ENCODE measurements at places on chromosomes 4 and X.

DNA sequence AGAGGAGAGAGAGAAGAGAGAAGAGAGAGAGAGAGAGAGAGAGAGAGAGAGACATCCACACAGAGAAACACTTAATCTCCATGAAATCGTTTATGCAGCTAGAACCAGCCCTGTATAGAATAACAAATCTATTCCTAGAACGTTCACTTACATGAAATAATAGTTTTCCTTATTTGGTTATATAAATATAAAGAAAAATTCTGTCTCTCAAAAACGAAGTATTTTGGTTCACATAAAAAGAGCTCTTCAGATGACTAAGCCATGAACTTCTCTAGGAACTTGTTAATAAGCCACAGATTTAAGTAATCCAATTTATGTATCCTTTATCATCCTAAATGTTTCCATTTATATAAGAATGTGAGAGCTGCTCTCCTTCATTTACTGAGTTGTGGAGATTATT lies 1315.1 kb upstream of the PCDH7 start:
- no peak for DNase-seq

GRCh38 chrX:17944833-17945497 lies 83.9 kb upstream of the RAI2 start:
- no peak for DNase-seq

DNA sequence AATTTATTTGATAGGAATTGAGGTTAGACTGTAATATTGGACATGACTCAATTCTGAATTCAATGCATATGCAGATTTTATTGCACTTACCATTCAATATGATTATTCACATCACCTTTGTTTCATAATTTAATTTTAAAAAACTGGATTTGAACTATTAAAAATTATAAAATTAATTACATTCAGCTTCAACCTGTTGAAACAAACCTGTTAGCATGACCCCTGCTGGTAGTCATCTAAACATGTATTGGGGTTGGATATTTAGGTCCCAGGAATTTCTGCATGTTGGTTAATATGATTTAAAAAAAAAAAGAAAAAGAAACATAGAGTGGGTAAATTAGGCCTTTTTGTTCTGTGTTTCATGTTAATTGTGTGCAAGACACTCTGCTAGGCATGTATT lies 85.9 kb downstream of the ARSJ start:
- no peak for DNase-seq

DNA sequence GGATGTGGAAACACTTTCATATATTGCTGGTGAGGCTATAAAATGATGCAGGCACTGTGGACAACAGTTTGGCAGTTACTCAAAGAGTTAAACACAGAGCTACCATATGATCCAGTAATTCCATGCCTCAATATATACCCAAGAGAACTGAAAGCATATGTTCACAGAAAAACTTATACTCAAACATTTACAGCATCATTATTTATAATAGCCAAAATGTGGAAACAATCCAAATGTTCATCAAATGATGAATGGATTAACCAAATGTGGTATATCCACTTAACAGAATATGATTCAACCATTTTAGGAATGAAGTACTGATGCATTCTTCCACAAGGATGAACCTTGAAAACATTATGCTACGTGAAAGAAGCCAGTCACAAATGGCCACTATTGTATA lies 603.8 kb downstream of the IQCM start:
- DNase-seq = no peak

DNA sequence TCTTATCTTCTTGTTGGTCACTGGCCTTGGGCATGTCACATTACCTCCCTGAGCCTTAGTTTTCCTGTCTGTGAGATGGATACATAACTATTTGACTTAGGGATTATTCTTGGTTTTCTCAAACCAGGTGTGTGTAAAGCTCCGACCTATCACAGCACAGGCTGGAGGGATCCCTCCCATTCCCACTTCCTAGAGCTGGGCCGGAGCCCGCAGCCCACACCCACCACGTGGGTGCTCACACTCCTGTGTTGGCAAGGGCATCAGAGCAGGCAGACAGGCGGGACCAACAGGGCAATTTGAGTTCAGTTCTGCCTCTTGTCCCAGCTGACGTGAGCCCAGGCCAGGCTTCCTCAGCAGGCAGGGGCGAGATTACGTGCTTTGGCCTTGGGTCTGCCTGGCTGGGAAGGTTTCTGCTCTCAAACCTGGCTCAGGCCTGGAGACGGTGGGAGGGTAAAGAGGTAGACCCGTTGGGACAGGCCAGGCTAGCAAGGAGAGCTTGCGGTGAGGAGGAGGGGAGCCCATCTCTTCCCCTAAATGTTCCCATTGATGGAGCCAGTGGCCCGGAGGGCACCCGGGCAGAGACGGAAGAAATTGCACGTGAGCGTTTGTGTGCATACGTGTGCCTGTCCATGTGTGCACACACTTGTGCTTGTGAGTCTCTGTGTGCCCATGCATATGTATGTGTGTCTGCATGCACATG lies 734 bp upstream of the SH3TC1 start:
- DNase-seq = peak; percentile 64

GRCh38 chr4:156223985-156224384 lies 270.3 kb upstream of the CTSO start:
- DNase-seq = no peak

DNA sequence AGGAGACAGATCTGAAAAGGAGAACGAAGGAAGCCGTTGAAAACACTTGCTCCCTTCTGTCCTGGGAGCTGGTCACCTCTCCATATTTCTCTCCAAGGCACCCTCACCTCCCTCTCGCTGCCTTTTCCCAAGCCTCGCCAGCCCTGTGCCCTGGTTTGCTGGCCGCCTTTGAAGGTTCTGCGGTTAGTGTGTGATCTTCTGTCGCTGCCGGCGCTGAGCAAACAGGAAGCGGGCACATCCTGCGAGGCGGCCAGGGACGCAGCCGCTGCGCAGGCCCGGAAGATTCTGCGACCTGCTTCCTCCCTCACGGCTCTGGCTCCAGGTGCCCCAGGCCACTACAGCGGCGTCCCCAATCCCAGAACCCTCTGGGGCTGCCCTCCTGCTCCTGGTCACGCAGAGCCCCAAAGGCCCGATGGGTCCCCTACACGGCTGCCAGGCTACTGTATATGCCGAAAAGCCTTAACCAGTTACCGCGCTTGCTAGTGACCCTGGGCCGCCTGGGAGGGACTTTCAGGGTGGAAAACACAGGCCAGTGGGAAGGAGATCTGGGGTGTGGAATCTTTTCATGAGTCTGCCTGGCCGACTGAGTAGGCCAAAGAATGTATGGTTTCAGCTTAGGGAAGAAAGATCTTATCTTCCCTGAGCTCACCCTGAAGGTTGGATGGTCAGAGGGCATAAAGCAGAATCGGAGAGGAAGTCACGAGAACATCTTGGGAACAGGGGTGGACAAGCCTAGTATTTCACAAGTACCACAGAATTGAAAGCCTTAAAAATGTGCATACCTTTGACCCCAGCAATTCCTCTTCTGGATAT lies 2.3 kb upstream of the SASH3 start:
- peak; percentile 66 for DNase-seq

DNA sequence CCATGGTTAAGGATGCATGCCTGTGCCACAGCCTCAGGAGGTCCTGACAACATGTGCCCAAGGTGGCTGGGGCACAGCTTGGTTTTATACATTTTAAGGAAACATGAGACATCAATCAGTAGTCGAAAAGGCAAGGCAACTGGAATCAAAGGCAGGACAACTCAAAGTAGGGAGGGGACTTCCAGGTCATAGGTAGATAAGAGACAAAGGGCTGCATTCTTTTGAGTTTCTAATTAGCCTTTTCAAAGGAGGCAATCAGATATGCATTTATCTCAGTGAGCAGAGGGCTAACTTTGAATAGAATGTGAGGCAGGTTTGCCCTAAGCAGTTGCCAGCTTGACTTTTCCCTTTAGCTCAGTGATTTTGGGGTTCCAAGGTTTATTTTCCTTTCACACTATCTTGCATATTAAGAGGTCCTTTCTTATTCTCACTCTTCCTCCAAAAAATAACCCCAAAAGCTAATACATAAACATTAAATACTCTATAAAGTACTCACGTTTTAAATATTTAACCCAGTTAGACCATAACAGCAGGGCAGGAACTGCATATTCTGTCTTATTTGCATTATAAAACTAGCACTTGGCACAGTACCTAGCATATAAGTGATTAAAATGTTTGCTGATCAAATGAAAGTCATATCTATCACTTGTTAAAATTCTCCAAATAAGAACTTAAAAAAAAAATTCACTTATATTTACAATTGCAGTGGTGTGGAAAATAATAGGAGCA lies 36.3 kb upstream of the UGT8 start:
- no peak for DNase-seq

DNA sequence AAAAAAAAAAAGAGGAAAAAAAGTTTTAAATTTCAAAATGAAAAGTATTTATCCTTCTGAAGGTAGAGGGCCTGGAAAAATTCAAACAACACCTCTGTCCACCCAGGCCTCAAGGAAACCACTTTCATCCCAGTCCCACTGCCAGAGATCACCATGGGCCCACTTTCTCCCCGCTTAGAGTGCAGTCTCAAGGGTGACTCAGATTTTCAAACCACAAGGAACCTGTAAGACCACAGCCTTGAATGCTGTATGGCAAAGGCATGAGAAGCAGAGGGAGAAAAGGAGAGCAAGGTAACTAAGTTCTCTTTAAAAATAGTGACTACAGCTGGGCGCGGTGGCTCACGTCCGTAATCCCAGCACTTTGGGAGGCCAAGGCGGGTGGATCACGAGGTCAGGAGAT lies 87.9 kb upstream of the PACRGL start:
- DNase-seq = no peak

- no peak for DNase-seq
Observed at GRCh38 chr4:183201331-183201730, 102.3 kb downstream of the WWC2 start.

GRCh38 chrX:123181233-123181914 lies 2.7 kb upstream of the GRIA3 start:
- DNase-seq = no peak

DNA sequence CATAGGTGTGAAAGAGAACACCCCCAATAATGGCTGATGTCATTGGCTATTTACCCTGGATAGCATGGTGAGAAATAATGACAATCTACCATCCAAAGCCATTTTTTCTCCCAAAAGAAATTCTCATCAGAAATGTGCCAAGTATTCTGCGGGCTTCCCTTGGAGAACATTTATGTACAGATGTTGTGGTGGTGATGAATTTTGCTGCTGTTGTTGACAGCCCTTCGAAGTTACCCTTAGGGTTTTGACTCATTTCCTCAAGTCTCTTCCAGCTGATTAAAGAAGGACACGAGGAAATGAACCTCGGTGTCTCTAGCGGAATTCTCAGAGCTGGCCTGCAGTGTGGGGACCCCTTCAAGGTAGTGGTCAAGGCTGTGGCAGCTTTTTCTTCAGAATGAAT lies 3.4 kb downstream of the KIT start:
- no peak for DNase-seq

- no peak for DNase-seq
Observed at GRCh38 chrX:143571521-143571920, 54.2 kb upstream of the SPANXN3 start.

GRCh38 chr4:110195561-110196205 lies 2.7 kb downstream of the ELOVL6 start:
- no peak for DNase-seq

DNA sequence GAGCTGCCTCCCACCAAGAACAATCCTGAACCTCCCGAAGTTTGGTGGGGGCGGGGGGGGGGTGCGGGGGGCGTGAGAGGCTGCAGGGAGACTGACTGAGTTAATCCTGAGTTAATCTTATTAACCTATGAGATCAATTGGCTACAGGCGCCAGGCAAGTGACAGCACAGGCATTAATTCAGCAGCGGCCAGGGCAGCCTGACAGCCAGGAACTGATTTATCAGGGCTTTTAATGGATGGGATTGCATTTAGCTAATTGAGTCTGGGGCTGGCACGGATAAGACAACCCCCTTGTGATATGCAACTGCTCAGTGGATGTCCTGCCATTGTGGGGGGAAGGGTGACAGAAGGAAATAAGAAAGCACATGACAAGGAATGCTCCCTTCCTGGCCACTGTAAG lies 16.3 kb downstream of the RTL5 start:
- no peak for DNase-seq

DNA sequence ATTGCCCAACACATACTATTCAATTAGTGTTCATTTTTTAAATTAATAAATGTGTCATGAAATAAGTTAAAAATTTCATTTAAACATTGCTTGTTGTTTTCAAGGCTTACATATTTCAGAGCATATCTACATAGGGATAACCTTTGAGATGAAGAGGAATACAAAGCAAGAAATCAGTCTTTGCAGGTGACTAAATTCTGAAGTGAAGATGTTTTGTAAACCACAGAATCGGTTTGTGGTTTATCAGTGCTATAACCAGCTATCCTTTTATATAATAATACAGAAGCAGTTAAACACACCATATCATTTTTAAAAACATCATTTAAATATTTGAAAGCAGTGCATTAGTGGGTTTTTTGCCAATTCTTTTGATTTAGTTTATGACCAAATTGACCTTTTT lies 26.9 kb downstream of the FAM241A start:
- no peak for DNase-seq

DNA sequence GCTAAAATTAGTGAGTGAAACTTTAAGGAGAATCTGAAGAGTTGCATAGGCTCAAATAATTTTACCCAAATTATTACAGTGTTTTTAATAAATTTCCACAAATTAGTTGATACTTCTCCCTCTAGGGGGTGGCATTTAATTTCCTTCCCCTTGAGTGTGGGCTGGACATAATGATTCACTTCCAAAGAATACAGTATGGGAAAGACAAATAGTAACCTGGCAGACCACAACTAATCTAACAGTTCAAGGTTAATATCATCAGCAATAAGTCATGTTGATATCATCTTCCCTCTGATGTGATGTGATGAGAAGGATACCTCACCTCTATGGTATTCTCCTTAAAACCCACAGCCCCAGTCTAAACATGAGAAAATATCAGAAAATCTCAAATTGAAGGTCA lies 15.5 kb downstream of the PFKFB1 start:
- no peak for DNase-seq

DNA sequence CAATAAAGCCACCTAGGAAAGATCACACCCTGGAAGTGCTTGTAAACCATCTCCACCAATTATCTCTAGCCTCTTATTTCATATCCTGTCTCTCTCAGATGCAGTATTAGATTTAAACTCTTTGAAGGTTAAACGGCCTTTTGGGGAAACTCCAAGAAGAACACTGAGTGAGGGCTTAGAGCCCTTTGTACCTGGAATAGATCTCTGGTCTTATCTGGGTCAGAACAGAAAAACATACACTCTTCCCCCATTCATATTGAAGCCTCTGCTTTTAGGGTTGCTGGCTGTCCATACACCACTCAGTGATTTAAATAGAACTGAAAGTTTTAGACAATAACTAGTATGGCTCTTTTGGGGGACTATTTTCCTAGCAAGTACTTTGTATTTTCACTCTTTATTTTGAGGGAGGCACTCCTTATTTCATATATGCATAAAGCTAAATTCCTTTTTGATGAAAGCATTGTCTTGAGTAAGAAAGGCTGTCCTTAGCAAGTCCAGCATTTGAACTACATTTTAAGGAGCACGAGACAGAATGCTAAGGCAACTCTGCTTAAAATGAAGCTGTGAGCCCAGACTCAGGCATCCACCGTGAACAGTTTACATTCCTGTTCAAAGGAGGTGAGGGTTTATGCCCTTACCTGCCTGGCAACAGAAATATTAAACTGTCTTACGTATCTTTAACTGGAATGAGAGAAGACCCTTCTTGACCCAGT lies 17.4 kb downstream of the YY2 start:
- no peak for DNase-seq

- no peak for DNase-seq
Observed at GRCh38 chrX:96861661-96862060, 22.0 kb upstream of the RPA4 start.

- DNase-seq = no peak
Observed at GRCh38 chr4:3688018-3688998, 77.9 kb upstream of the ADRA2C start.

Data from right cardiac atrium (tissue), 5 donors.